ENCODE measurements at places on chromosomes 7 and 10.

DNA sequence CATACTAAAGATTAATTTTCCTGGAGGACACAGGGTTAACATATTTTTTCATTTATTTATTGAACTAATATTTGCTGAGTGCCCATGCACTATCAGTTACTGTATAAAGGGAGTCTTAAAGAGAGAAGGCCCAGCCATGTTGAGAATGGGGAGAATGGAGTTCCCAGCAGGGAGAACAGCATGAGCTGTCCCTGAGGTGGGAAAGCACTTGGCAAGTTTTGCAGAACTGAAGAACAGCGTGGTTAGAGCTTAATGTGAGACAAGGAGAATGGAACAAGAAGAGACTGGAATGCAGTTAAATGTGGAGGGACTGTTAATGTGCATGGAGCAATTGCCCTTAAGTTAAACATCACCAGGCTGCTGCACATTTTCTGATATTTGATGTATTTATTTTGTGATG, 435.4 kb downstream of the SUGCT start:
- DNase-seq, result no peak

DNA sequence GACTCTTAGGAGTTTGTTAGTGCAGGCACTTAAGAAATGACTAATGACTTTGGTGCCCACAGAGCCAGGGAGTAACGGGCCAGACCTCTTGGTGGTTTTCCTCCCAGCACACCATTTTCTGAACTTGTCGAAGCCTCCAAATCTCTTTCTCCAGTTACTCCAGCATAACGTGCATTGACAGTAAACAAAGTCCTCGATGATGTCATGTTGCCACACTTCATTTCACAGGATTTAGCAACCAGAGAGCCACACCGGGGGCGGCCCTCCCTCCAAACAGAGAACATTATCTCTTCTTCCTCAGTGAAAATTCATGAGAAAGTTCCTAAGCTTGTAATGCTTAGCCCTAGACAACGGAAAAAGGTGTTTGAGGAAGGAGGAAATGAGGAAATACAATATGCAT, 4.0 kb upstream of the SVOPL start:
- no peak for DNase-seq

DNA sequence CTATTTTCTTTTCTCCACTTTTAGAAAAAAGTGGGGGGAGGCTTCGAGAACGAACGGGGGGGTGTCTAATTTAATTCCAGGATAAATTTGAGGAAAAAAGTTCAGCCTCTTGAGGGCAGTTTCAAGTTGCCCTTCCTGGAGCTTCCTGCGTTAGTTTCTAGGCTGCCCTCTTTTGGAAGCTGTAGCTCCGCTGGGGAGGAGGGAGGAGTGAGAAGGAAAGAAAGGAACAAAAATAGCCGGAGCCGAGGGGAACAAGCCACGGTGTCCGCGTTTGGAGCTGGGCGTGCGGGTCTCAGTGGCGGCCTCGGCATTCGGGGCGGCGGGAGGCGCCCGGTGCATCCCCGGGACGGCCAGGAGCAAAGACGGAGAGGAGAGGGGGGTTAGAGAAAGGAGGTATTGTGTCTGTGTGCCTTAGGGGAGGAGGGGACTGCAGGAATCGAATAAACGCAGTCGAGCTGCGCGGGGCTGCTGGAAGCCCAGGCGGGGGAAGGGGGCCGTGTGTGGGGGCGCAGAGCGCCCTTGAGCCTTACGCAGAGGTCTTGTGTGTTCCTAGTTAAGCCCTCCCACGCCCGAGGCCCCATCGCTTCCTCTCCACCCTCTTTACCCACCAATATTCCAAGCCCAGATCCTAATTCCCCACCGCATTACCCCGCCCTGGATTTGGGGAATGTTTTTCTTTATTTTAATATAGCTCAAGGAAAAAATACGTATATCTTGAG, 2.0 kb upstream of the TNRC18 start:
- DNase-seq, result peak; percentile 81

- no peak for DNase-seq
These were observed 102.5 kb downstream of the C10orf105 start for GRCh38 chr10:71616817-71617654.

DNA sequence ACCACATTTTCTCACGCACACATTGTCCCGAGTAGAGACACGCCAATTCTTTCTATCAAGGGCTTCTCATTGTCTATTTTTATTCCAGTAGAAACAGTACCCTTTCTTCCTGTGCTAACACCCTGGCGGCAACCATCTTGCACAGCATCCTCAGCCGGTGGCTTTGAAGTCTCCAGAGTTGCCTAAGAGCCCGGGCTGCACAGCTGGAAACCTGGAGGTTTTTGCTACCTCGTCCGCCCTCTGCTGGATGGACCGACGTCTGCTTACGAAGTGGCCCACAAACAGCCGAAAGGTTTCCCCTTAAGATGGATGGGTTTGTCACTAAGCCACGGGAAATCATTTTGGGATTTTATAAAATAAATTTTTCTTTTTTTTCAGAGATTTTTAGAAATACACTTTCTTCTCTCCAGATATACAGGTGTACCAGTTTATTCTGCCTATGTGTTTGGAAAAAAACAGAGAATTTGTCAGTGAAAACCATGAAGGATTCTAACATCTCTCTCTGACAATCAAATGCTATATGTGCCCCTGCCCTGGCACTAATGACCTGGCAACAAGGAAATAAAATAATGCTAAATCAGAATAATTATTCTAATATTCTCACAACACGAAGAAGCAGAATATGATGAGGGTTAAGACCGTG, 81.8 kb upstream of the FAM204A start:
- peak; percentile 88 for DNase-seq

DNA sequence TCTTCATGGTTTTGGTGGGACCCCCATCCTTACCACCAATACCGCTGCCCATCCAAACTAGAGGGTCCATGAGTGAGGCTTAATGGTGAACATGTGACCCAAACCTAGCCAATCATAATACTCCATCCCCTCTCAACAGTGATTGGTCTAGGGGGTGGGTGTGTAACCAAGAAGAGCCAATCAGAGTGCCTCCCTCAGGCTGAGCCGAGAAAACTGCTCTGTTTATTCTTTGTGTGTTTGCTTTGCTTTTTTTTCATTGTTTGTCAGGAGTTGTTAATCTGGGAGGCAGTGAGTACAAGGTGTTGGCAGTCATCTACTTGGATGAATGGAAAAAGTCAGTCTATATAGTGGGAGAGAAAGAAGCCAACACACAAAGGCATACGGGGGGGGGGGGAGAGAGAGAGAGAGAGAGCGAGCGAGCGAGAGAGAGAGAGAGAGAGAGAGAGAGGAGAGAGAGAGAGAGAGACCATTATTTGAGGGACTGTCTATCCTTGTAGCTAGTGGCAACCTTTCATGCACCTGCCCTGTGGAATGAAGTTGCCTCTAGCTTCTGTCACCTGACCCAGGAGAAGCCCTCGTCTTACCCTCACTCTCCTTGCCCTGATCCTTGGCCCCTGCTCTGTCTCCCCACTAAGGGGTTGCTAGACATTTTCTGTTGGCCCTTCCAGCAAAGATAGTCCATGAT, 441.7 kb downstream of the TYW1 start:
- no peak for DNase-seq
